ENCODE measurements at places on chromosomes 12 and 14.

GRCh38 chr12:57157588-57158173 is 10.3 kb upstream of the LRP1-AS start:
- no peak for DNase-seq

GRCh38 chr12:53345486-53346188 is 9.5 kb upstream of the SP7 start:
- no peak for DNase-seq

GRCh38 chr14:99800781-99801180 is 7.6 kb downstream of the EML1 start:
- DNase-seq, result no peak

DNA sequence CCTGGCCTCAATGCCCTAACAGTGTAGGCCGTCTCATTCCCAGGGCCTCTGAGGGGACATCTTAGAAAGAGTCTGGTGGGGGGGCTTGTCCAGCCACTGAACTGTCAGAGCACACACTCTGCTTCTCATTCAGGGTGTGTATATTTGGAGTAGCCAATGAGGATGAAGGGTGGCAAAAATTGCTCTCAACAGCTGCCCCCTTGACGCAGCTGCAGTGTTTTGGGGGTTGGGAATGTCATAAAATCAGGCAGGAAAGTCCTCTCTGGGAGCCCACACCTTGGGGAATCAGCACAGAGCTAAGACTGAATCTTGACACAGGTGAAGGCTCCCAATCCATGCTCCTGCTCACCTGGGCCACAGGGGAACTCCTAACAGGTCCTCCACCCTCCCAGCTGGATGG is 1.5 kb downstream of the RASAL1 start:
- DNase-seq, result no peak

DNA sequence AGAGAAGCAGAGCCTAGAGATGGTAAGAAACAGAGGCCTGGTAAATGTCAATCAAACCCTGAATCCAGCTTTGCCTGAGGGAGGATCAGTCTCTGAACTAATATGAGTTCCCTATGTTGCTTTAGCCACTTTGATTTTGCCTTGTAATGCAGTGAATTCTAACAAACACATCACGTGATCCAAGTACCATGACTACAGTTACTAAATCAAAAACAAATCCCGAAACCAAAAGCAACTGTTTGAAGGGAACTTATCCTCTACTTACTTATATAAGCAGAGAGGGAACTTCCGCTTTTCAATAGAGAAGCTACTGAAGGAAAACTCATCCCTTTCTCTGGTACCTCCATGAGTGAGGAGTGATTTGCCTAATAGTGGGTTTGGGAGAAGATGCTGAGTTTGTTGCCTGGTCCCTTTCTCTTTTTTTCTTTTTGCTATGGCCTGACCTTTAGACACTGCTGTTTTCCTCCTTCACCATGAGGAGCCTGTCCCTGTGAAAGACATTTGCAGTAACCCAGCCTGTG is 7.7 kb upstream of the PPTC7 start:
- DNase-seq, result no peak

DNA sequence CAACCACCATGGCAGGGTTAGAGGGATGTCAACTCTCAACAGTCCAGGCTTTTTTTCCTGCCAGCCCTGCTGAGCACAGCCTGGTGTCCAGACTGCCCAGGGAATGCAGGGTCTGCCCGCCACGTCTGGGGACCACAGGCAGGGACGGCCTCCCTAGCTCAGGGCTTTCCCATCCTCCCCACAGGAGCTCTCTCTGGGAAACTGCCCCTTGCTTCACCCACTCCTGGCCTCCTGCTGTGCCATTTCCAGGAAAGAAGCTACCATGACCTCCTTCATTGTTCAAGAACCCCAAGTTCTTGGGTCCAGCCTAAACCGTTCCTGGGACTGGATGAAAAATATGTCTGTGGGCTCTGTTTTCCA is 4.8 kb downstream of the SCNN1A start:
- no peak for DNase-seq

DNA sequence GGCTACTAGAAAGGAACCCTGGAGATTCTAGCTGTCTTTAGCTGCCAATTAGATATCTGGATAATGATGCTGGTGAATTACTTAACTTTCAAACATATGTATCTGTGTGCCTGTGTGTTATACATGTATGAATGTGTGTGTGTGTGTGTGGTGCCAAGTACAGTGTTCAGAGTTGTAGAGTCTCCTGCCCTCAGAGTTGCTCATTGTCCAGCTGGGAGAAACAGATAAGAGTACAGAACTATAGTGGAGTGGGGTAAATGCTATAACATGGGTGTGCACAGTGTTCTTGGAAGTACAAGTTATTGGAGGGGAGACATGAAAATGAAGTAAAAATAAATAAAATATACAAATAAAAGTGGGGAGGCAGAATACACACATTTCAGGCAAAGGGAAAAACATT is 23.6 kb upstream of the ADAM20 start:
- DNase-seq, result no peak

GRCh38 chr12:93773122-93773871 is 96.1 kb downstream of the CRADD start:
- DNase-seq, result peak; percentile 63

DNA sequence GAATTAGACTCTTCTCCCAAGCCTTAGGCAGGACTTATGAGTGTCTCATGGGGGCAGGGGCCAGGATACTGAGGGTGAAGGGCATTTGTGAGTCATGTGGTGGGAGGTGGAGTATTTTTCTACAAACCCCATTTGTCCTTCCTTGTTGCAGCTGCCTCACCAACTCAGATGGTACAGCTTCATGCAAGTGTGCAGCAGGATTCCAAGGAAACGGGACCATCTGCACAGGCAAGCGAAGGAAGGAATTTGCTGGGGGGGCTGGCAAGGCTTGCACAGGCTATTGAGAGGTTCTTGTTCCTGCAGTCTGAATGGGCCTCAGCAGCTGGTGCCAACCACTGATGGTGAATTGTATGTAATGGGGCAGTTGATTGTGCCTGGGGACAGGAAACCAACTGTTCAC is 125.1 kb downstream of the STAB2 start:
- no peak for DNase-seq

- no peak for DNase-seq
Measured at GRCh38 chr12:13727707-13728195, 253.7 kb downstream of the GRIN2B start.

GRCh38 chr12:10121278-10121677 is 8.7 kb downstream of the CLEC7A start:
- no peak for DNase-seq

DNA sequence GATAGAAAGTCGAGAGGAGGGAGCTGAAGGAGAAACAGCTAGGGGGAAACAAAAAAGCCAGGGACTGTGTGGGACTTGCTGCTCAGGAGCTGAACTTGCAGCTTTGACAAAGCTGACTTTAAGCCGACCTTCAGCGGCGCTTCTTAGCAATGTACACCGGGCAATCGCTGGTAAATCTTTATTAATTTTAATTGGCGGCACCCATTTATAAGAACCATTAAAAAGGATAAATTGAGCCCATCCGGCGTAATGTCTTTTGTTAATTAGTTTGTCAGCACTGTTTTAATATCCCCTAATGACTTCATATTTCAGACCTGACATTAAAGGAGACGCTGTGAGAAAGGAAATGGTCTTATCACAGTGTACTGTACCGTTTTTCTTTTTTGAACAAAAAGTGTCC is 86.2 kb upstream of the VASH1 start:
- DNase-seq, result no peak

DNA sequence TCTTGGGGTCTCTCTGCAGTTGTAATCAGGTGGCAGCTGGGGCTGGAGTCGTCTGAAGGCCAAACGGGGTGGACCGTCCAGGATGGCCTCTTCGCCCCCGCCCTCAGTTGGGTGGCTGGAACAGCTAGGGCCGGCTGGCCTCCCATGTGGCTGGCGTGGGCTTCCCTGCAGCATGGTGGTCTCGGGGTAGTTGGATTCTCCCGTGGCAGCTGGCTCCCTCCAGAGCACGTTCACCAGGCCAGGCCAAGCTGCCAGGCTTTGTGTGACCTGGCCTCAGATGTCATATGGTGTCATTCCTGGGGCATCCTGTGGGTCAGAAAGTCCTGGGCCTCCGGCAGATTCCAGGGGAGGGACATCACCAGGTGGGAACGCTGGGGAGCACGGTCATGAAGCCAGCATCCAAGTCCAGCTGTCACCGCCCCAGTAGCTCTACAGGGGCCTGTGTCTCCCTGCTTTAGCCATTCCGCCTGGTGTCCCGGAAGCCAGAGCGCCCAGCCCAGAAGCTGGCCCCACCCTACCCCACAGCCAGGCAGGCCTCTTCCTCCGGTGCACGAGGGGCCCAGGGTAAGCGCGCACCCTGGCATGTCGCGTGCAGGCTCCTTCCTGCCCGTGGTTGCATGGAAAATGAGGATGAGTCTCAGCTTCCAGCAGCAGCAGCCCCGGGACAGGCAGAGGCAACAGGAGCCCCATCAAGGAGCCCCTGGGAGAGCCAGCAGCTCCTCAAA is 1.3 kb upstream of the NUDT14 start:
- no peak for DNase-seq

GRCh38 chr12:111458546-111459172 is 52.9 kb downstream of the SH2B3 start:
- DNase-seq, result no peak

DNA sequence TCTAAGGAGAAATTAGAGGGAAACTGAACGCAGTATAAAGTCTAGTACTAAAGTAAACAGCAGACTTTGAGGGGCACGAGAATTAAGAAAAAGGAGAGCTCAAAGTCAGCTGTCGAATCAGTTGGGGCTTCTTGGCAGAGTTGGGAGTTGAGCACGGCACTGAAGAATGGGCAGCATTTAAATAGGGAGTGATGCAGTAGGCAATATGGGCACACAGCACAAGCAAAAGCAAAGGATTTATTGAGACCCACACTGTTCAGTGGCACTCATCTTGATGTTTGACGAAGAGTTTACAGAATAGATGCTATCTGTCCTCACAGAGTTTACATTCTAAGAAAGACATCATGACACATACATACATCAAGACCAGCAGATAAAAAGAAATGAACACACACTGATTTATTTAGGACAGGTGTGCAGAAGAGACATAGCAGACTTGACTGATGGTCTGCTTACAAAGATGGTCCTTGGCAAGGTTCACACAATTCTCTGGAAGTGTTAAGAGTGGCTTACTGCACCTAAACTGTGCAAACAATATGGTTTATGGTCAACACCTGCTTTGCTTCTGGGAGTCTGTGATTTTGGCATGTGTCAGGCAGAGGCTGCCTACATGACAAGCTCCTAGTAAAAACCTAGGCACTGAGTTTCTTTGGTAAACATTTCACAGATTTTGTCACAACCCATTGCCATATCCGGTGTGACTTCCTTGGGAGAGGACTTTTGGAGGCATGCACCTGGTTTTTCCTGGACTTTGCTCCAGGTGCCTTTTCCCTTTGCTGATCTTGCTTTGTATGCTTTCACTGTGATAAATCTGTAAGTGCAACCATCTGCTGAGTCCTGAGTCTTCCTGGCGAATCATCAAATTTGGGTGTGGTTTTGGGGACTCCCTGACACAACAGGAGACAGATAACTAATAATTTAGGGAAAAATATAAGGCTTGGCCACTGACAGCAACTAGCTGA is 26.3 kb downstream of the ALKBH1 start:
- DNase-seq, result no peak

DNA sequence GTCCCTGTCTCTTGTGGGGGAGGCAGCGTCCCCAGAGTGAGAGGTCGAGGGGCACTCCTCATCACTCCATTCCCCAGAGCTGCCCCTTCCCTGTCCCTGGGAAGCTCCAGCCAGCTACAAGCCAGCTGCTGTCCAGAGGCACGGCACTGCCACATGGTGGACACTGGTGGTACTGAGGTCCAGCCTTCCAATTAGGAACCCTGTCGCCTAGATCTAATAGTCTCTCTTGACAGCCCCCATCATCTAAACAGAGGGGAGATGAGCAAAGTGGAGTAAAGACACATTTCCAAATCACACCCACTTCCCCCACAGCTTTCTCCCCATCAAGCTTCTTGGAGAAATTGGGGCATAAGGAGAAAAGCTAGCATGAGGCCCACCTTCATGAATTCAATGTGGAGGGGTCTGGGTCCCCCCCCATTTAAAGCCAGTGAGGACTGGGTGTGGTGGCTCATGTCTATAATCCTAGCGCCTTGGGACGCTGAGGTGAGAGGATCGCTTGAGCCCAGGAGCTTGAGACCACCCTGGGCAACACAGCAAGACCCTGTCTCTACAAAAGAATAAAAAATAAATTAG is 2.1 kb upstream of the INHBE start:
- no peak for DNase-seq

- DNase-seq, result no peak
Measured at GRCh38 chr12:13099066-13099843, 4.2 kb downstream of the GSG1 start.

GRCh38 chr12:27304856-27305255 is 27.8 kb upstream of the BMAL2 start:
- DNase-seq, result no peak

DNA sequence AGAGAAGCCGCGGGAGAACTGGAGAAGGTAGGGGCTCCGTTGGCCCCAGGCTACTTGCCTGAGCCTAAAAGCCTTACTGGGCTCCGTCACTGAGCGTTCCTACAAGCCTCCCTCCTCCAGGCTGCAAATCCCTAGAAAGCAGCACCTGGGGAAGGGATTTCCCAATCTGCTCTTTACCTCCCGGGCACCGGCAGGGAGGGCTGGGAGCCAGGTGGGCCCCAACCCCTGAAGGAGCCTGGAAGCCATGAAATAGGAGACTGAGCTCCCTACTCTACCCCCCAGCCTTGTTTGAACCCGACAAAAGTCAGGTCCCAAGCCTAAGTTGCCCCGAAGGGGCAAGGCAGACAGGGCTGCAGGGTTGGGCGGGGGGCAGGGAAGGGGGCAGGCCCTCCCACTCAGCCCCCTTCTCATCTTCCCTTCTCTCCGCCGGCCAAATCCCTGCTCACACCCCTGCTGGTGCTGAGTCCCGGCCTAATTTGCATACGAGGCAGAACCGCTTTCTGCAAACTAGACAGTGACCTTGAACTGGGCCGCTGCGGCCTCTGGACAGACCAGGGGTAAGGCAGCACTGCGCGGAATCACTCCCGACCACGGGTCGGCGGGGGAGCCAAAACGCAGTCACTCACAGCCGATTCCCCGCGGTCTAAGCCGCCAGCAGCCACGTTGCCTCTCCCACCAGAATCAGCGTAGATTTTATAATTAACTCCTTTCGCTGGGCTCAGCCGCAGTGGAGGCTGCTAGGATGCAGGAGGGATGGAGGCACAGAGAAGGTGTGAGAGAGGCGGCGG is 3.7 kb upstream of the HOXC12 start:
- DNase-seq, result no peak

GRCh38 chr12:20199780-20200179 is 168.6 kb upstream of the PDE3A start:
- no peak for DNase-seq

- DNase-seq, result no peak
Measured at GRCh38 chr14:105209646-105210045, 28.5 kb upstream of the NUDT14 start.

DNA sequence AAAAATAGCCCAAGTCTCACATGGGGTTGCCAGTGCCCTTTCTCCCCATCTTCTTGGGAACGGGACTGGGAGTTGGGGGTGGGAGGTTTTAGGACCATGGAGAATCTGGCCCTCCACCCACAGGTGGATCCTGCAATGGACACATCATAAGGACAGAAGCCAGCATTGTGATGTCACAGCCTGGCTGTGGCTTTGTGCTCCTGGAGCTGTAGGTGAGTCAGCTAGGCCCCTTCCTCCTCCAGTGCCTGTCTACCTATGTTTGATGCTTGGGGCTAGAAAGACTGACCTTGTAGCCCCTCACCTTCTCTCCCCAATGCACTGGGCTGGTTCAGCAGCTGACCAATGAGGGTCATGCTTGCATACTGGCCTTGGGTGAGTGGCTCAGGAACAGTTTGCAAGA is at the start of gene CCDC197:
Gene CCDC197 (plus strand): TSS at position 220 of the 400 bp plus-strand sequence. CDS start 831 bp downstream, outside the sequence.
- no peak for DNase-seq

- DNase-seq, result no peak
Measured at GRCh38 chr12:26728205-26729050, 104.6 kb downstream of the ITPR2 start.

GRCh38 chr14:93965946-93966474 is 10.4 kb downstream of the ASB2 start:
- DNase-seq, result no peak

- no peak for DNase-seq
Measured at GRCh38 chr12:41151793-41152192, 36.3 kb upstream of the PDZRN4 start.
